ENCODE measurements at places on chromosomes 7 and 10. TPM values are rescaled to one million over a fixed set of nuclear protein-coding genes. Genes with fewer than 3 reads are reported as not detected.
A peak's percentile ranks its signal among the peaks of the same experiment; 100 is the strongest.

GRCh38 chr10:27494116-27494805, 9.8 kb upstream of the RAB18 start:
- H3K4me3 ChIP-seq, result no peak overlapping the region
- no peak for DNase-seq
- H3K27me3 ChIP-seq, result peaks cover 77% of the 10 kb centered on the region
- no peaks in the 10 kb centered on the region for H3K4me1 ChIP-seq
- no peak overlapping the region for H3K27ac ChIP-seq
- no peaks in the 10 kb centered on the region for H3K36me3 ChIP-seq

- no peak overlapping the region for H3K27ac ChIP-seq
- no peak overlapping the region for H3K4me3 ChIP-seq
- no peak for DNase-seq
- no peaks in the 10 kb centered on the region for H3K27me3 ChIP-seq
Observed at GRCh38 chr7:39428221-39428620, 138.0 kb upstream of the YAE1 start.

DNA sequence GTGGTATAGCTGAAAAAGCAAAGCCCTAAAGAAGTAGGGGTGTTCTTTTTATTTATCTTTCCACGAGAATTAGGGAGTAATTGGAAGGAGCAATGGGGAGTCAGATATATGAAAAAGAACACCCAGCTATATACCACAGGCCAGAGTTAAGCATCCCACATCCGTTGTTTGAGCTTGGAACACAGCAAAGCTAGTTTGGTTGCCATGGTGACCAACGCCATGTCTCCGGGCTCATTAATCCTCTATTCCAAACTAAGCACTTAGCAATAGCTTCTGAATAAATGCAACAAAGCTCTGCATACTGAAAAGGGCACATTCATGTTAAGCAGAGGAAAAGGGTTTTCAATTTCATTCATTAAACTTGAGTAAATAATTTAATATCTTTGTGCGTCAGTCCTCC, 23.5 kb downstream of the ASB4 start:
- no peaks in the 10 kb centered on the region for H3K36me3 ChIP-seq
- no peaks in the 10 kb centered on the region for H3K4me1 ChIP-seq
- no peak overlapping the region for H3K4me3 ChIP-seq

- H3K27ac ChIP-seq, result peak overlapping the region; percentile 61
- no peaks in the 10 kb centered on the region for H3K27me3 ChIP-seq
- peak overlapping the region; percentile 14 for H3K4me3 ChIP-seq
- peaks cover 27% of the 10 kb centered on the region for H3K4me1 ChIP-seq
- peaks cover 46% of the 10 kb centered on the region for H3K36me3 ChIP-seq
- no peak for DNase-seq
Observed at GRCh38 chr10:856416-857157, 74.9 kb downstream of the LARP4B start.

DNA sequence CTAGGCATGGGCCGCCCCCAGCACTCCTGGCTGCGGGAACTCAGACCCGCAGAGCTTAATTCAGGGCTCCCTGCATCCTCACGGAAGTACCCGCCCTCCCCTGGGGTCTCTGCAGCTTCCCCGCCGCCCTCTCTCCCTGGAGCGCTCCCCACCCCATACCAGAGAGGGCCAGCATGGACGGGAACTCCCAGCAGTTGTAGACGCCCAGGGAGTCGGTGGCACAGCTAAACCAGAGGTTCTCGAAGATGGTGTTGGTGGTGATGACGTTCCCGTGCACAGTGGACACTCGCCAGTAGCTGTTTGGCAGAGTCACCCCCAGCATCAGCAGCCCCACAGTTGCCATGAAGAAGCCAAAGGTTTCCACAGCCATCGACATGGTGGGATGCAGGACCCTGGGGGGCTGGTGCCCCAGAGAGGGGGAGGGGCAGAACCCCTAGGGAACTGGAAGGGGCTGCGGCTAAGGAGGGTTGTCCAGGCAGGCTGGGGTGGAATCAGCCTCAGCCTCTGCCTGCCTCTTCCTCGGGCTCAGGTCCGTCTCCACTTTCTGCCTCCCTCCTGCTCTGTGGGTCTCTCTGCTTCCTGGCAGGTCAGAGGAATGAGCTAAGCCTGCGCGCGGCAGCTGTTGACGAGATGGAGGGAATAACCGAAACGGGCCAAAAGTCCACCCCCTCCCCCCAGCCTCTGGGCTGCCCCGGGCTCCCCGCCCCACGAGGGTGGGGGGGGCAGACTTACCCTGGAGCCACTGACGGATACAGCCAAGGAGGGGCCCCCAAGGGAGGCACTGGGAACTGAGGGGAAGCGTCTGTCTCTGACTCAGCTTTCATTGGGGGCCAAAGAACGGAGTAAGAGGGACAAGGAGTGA, at the start of gene CLDN15:
Gene CLDN15 (minus strand): TSS at position 597 of the 862 bp plus-strand sequence. CDS start 221 bp downstream, at position 376.
- H3K27me3 ChIP-seq, result no peaks in the 10 kb centered on the region
- no peak within 1 kb of the TSS for H3K4me3 ChIP-seq
- H3K27ac ChIP-seq, result no peak within 1 kb of the TSS

DNA sequence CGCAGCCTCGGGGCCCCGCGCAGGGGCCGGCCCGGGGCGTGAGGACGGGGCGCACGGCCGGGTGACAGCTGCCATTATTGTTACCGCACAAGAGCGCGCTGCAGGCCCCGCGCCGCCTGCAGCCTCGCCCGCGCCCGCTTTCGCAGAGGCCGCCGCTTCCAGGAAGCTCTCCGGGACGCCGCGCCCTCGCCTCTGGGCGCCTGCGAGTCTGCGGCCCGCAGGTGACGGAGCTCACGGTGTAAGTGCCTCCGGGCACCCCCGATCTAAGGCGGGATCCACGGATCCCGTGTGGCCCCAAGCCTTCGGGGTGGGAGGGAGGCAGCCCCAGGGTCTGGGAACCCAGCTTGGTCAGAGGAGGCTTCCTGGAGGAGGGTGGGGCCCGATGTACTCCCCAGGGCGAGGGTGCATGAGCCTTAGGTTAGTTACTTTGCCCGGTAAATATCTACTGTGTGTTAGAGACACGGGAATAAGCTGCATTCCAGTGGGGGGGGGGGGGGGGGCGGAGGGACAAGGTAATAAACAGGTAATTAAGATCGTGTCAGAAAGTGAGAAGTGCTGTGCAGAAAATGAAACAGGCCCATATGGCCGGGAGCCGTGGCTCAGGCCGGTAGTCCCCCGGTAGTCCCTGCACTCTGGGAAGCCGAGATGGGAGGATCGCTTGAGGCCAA, 638 bp downstream of the IQCE start:
- peaks cover 3% of the 10 kb centered on the region for H3K36me3 ChIP-seq
- no peaks in the 10 kb centered on the region for H3K27me3 ChIP-seq
- H3K4me3 ChIP-seq, result peak overlapping the region; percentile 72
- no peak overlapping the region for H3K27ac ChIP-seq
- DNase-seq, result no peak

DNA sequence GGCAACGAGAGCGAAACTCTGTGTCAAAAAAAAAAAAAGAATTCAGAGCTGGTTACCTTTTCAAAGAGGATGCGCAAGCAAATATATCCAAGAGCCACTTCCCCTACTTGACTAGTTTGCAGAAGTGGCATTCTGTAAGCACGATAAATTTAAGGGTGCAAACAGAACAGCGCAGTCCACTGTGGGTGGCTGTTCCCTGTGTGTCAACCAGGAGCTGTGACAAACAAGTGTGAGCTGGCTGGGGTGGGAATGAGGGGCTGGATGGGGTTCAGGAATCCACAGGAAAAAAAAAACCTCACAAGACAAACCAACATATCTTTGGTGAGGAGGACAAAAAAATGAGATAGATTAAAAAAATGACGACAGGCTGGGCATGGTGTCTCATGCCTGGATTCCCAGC, 15.9 kb downstream of the GUSB start:
- DNase-seq, result no peak
- H3K36me3 ChIP-seq, result peaks cover 41% of the 10 kb centered on the region
- H3K27me3 ChIP-seq, result no peaks in the 10 kb centered on the region

GRCh38 chr7:95092324-95092723, 184.9 kb downstream of the PPP1R9A start:
- H3K36me3 ChIP-seq, result no peaks in the 10 kb centered on the region
- no peak for DNase-seq
- H3K27me3 ChIP-seq, result no peaks in the 10 kb centered on the region
- no peak overlapping the region for H3K4me3 ChIP-seq
- no peaks in the 10 kb centered on the region for H3K4me1 ChIP-seq

- DNase-seq, result no peak
- no peak overlapping the region for H3K27ac ChIP-seq
- H3K4me3 ChIP-seq, result no peak overlapping the region
- no peaks in the 10 kb centered on the region for H3K27me3 ChIP-seq
- H3K36me3 ChIP-seq, result peaks cover 55% of the 10 kb centered on the region
Observed at GRCh38 chr7:42035210-42035609, 201.8 kb downstream of the GLI3 start.

- no peak overlapping the region for H3K4me3 ChIP-seq
- peaks cover 2% of the 10 kb centered on the region for H3K36me3 ChIP-seq
- H3K4me1 ChIP-seq, result peaks cover 7% of the 10 kb centered on the region
- no peak for DNase-seq
Observed at GRCh38 chr7:94382132-94382531, 12.6 kb upstream of the COL1A2 start.

DNA sequence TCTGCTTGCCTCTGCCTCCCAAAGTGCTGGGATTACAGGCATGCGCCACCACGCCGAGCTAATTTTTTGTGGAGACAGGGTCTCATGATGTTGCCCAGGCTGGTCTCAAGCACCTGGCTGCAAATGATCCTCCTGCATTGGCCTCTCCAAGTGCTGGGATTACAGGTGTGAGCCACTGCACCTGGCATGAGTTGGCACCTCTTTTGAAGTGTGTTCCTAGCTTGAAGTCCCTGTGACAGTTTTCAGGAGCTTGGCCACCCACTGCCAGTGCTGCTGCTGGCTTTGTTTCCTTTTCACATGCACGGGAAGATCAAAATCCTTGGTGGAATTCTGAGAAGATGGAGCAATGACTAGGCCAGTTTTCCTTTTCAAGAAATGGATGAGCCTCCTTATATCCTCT, 126.3 kb downstream of the NRP1 start:
- no peak overlapping the region for H3K4me3 ChIP-seq
- peaks cover 67% of the 10 kb centered on the region for H3K36me3 ChIP-seq
- peaks cover 17% of the 10 kb centered on the region for H3K4me1 ChIP-seq
- no peaks in the 10 kb centered on the region for H3K27me3 ChIP-seq
- DNase-seq, result no peak

DNA sequence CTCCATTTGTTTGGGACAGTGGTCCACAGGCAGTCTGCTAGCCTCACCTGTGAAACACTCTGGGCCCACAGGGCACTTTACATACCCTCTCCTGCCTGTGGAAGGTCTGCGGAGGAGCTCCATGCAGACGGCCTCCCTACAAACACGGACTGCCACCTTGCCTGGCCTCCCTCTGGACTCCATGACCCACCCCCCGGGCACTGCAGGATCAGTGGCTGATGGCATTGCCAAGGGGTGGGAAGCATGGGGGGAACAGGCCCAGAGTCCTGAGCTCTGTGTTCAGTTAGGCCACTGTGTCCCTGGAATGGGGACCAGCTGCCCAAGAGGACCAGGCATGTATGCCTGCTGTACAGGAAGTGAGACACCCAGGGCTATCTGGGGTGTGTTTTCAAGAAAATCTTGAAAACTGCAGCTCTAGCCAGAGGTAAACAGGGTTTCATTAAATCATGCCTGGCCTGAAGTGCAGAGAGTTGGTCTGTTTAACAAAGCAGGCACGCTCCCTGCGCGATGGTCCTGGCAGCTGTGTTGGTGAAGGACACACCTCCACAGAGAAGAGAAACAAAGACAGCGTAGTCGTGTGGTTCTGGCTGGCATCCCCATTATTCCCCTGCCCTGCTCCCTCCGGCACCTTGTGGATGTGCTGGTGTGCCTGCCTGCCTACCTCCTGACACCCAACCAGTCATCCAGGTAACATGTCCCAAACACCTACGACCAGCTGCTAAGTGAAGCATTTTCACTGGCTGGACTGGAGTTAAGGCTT, 470.8 kb upstream of the ZMIZ1 start:
- H3K27ac ChIP-seq, result no peak overlapping the region
- no peaks in the 10 kb centered on the region for H3K36me3 ChIP-seq
- DNase-seq, result peak; percentile 73
- no peaks in the 10 kb centered on the region for H3K4me1 ChIP-seq
- peaks cover 68% of the 10 kb centered on the region for H3K27me3 ChIP-seq

DNA sequence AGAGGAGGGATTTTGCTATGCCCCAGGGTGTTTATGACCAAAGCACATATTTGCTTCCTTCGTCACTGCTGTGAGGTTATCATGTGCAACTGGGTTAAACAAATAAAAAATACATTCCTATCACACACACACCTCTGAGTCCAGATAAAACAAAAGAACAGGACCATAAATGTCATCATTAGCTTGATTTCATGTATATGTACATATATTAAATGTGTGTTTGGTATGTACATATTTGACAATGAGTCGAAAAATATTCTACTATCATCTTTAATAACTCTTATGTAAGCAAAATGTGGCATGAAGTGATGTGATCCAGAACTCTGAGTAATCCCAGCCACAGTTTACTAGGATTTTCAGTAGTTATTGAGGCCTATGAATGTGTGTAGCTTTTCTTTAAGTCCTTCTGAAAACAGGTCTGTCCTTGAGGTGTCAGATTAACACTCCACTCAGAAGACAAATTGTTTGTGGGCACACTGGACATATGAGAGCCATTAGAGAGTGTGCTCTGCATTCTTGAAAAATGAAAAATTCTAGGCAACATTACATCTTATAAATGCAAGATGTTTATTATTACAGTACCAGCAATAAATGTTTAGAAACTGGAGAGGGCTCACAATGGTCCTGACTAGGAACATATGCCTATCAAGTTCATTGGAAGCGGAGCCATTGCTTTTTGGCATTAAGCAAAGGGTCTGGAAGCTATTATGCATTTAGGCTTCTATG, 335.1 kb upstream of the SEMA3A start:
- peaks cover 15% of the 10 kb centered on the region for H3K4me1 ChIP-seq
- no peak overlapping the region for H3K4me3 ChIP-seq
- H3K36me3 ChIP-seq, result no peaks in the 10 kb centered on the region
- no peak overlapping the region for H3K27ac ChIP-seq

DNA sequence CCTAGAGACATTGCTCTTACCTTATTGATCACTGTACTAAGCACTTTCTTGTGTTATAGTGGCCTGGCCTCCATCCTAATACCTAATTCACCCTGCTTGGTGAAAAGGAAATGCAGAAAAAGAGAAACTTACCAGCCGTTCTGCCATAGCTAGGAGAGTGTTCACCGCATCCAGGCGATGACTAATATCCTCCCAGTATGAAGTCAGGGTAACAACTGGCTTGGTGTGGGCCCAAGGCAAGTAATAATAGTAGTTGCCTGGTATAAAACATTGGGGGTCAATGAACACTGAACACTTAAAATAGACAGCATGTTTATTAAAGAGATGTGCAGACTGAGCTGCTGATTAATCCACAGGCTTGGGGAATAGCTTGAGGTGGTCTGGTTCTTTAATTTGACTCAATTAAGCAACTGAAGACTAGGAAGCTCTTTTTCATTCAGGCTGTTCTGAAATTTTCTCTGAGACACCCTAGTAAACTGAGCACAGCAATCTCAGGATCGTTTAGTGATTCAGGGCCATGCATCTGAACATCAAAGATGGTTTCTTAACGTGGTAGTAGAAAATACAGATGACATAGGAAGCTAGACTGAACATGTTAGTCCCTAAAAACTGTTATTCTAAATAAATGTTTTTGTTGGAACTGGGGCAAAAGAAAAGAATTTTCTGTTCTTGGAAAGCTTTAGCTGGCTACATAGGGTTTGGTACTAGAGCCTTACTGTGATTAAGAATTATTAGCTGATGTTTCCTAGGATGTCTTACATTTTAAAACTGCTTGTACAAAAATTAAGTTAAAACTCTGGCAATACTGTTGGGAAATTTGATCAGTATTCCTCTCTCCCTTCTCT, 102.2 kb downstream of the MYOF start:
- DNase-seq, result no peak
- no peak overlapping the region for H3K4me3 ChIP-seq
- H3K4me1 ChIP-seq, result peaks cover 84% of the 10 kb centered on the region

The CLIP2 gene
- total RNA-seq, result 44.3 TPM

The FZD8 gene
- total RNA-seq, result 28.0 TPM

The EEF1AKMT2 gene
- 21.9 TPM for total RNA-seq

The GSTO2 gene
- total RNA-seq, result 0.54 TPM

The PUS7 gene
- 18.5 TPM for total RNA-seq

The NME8 gene
- not detected for total RNA-seq

The TMEM273 gene
- not detected for total RNA-seq

Measured in osteocyte (in vitro differentiated cells).